CD8-positive, alpha-beta T cell (primary cell): ENCODE measurements at places on chromosomes 2 and 18. TPM values are rescaled to one million over a fixed set of nuclear protein-coding genes. Genes with fewer than 3 reads are reported as not detected.

GRCh38 chr2:221282386-221282785 is 289.7 kb downstream of the EPHA4 start:
- DNase-seq: no peak

DNA sequence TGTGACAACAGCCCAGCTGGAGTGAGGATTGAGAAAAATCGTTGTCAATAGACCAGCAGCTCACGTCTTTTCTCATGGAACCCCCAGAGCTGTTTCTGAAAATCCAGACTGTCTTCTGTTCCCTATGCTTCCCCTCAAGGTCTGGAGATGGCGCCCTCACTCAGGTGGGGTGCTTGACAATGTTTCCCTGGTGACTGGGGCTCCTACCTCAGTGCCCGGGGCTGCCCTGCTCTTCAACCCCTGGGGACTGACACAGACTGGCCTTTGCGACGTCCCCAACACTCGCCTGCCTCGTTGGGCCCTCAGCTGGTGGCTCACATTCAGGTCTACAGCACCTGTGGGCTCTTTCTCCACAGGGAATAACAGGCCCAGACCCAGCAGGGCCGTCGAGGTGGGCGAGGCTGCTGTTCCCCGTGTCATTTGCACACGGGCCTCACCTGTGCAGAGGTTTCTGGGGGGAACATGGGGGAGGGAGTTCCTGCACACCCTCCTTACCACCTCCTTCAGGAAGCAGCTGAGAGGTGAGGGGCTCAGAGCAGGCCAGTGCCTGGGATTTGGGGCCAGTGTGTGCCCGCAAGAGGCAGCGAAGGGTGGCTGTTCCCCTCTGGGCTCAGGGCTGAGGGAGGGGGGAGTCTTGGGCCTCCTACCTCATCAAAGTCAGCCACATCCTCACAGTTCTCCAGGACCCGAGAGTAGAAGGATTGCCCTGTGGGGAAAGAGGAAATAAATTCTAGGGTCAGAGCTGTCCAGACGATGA is 59.3 kb upstream of the OTOF start:
- DNase-seq: no peak

The DRC1 gene
- total RNA-seq: not detected

The DYNAP gene
- total RNA-seq: not detected

The DLX1 gene
- not detected for total RNA-seq

GRCh38 chr2:119477113-119477505 is 45.5 kb downstream of the TMEM37 start:
- no peak for DNase-seq

GRCh38 chr18:6279308-6279707 is 135.4 kb downstream of the L3MBTL4 start:
- no peak for DNase-seq

GRCh38 chr2:57461624-57462023 is 585.0 kb upstream of the VRK2 start:
- no peak for DNase-seq

DNA sequence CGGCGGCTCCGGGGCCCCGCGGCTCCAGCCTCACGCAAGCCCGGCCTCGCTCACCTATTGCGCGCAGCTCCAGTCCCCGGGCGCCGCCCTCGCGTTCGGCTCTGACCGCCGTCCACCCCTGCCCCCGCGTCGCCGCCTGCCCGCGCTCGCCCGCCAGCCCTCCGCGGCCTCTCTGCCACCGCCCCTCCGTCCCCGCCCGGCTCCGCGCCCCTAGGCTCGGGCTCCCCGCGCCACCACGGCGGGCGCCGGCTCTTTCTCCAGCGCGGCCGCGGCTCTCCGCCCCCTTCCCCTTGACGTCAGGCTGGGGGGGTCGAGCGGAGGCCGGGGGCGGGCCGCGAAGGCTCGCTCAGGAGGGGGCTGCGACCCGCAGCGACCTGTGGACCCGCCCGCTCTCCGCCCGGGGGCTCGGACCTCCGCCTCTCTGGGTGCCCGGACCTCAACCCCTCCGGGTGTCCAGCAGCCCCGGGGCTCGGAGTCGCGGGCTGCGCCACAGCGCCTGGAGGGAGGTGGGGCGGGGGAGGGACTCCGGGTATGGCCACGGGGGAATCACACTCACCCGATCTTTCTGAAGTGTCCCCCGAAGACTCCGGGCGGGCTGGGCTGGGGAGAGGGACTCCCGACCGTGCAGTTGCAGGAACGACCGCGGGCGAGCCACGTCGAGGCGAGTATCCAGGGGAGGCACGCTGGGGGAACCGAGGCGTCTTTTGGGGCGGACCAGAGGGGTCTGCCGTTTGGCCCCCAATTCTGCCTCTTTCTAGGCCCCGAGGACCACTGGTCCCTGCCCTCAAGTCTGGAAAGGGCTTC is at the start of gene SEMA4C:
Gene SEMA4C (minus strand): TSS at position 259 of the 804 bp plus-strand sequence. CDS start 2,194 bp downstream, outside the sequence.
- DNase-seq: peak; percentile 71

DNA sequence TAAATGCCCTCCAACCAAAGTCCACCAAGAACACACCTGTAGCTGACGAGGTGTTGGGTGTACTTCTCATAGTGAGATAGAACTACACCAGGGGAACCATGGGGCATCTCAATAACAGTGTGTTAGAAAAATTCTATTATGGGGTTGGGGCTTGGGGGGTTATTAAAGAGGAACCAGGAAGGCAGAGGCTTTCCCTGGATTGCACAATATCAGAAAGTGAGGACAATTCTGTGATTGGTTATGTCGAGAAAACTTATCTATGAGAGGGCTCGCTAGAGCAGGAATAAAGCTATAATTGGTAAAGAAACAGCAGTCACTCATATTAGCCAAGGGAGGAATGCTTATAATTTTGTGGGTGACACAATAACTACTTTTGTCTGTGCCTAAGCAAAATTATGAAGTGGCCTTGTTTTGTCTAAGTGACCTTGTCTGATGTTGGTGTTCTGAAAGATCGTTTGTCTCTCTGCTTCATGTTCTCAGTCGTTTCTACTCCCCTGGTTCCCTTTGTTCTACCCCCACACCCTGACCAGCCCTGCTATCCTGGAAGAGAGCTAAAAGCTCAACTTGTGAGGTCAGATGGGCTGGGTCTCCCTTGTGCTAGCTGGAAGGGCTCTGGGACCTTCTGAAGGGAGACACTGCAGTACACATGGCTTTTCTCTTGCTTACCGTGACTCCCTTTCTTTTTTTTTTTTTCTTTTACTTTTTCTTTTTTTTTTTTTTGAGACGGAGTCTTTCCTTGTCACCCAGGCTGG is 21.6 kb upstream of the INO80C start:
- DNase-seq: no peak

DNA sequence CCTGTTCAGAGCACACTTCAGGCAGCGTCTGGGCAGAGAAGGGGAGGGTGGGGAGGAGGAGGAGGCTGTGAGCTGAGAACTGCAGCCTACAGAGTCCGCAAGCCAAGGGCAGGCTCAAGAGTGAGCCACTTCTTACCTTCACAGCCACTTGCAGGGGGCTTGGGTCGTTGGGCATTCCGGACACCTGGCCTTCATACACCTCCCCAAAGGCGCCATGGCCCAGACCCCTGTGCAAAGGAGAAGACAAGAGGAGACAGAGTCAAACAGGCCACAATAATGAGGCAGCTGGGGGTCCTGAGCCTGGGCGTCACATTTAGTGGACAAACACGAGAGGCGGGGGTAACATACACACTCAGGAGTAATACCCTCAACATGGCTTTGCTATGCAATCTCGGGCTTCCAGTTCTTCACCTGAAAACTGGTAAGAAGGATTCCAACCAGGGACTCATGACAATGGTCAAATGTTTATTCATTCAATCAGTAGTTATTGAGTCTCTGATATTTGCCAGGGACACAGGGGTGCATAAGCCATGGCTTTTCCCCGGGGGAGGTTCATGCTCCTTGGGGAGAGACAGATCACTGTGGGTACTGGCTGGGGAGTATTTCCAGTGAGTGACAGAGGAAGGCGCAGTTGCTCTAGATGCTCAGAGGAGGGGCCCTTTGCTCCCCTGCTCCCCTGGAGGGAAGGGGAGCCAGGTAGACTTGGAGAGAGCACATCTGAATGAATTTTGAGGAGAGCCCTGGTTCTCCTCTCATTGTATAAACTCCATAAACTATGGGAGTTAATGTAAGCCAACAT is 107.4 kb downstream of the CLIP4 start:
- DNase-seq: no peak

The SERPINB12 gene
- total RNA-seq: not detected

DNA sequence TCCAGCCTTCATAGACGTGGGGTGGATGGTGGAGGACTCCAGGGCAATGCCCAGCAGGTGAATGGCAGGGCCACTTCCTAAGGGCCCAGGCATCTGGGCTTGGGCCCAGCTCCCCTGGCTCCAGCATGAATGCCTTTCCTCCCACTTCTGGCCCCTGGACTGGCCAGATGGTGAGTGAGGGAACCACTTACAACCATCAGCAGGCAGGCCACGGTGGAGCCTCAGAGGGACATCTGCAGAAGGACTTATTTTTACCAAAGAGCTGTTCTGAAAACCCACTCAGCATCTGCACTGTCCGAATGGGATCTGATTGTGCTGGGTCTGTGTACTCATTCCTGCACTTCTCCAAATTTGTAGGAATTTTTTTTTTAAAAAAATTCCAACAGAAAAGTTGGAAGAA is 69.6 kb downstream of the SNTG2 start:
- DNase-seq: no peak

The CCDC68 gene
- total RNA-seq: not detected

DNA sequence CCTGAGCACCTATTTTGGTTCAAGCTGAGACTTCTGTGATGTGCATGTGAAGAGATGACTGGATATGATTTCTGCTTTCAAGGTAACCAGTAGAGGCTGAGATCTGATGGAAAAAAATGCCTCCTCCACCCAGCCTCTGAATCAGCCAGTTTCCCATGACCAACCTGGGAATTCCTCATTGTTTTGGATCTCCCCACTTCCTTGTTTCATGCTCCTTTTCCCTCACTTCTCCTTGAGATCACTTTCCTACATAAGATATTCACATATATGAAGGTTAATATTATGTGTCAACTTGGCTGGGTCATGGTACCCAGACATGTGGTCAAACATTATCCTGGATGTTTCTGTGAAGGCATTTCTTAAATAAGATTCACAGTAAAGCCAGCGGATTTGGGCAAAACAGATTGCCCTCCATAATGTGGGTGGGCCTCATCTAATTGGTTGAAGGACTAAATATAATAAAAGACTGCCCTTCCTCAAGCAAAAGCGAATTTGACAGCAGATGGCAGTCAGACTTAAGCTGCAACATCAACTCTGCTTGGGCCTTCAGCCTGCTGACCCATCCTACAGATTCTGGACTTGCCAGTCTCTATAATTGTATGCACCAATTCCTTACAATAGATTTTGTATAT is 379.4 kb downstream of the TNS1 start:
- no peak for DNase-seq

- DNase-seq: no peak
Observed at GRCh38 chr2:45253151-45253550, 243.9 kb upstream of the SIX2 start.

The RESP18 gene
- total RNA-seq: not detected

- no peak for DNase-seq
Observed at GRCh38 chr2:145654746-145655145, 1134.8 kb upstream of the ZEB2 start.

GRCh38 chr2:170462433-170463205 is 252.5 kb upstream of the SP5 start:
- DNase-seq: no peak

The IL1A gene
- not detected for total RNA-seq

DNA sequence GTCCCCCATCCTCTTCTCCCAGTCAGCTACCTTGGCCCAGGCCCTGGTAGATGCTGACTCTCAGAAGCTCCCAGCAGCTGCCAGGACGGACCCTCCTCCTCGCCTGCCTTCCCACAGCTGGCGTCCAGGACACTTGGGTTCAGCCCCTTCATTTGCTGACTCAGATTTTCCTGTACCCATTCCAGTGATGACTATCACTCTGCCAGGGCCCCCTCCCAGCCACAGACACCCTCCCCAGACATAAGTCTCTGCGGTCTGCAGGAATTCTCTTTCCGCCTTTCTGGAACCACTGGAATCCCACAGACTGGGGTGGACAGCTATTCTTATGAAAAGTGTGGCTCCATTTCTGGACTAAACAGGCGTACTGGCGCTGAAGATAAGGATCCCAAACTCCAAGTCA is 260.3 kb upstream of the EPAS1 start:
- DNase-seq: no peak

GRCh38 chr2:241859436-241860183 is 916 bp upstream of the PDCD1 start:
- DNase-seq: peak; percentile 39

GRCh38 chr18:36379435-36379984 is 82.0 kb downstream of the FHOD3 start:
- no peak for DNase-seq

DNA sequence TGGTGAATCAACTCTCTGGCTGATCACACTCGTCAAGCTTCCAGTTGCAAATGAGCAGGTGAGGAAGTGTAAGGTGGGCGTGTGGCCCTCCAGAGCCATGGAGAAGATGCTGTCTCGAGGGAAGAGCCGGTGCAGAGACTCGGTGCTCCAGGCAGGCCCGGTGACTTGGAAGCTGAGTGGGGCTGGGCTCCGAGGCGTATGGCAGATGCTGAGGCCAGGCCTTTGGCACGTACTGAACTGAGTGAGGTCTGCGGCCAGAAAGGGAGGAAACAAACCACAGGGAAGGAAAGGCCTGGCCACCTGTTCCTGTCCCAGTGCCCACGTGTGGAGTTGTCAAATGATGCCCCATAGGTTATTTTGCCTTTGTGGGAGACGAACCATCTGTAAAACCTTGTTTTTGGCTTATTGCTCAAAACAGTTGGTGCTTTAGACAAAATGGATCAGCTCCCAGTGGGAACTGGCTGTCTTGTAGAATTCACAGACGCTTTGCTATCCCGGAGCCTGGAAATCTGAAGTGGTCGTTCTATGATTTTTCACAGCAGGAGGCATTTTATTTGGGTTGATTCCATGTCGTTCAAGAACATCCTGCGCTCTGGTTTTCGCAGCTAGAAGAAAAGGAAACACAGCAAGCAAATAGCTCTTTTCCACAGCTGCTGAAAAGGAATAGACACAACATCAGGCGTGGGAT is 117.5 kb upstream of the TMEM18 start:
- DNase-seq: no peak

The GALNT14 gene
- total RNA-seq: not detected
